ENCODE measurements at places on chromosomes 16 and 17.

GRCh38 chr17:33228548-33228947 lies 64.5 kb downstream of the ASIC2 start:
- no peak for DNase-seq

DNA sequence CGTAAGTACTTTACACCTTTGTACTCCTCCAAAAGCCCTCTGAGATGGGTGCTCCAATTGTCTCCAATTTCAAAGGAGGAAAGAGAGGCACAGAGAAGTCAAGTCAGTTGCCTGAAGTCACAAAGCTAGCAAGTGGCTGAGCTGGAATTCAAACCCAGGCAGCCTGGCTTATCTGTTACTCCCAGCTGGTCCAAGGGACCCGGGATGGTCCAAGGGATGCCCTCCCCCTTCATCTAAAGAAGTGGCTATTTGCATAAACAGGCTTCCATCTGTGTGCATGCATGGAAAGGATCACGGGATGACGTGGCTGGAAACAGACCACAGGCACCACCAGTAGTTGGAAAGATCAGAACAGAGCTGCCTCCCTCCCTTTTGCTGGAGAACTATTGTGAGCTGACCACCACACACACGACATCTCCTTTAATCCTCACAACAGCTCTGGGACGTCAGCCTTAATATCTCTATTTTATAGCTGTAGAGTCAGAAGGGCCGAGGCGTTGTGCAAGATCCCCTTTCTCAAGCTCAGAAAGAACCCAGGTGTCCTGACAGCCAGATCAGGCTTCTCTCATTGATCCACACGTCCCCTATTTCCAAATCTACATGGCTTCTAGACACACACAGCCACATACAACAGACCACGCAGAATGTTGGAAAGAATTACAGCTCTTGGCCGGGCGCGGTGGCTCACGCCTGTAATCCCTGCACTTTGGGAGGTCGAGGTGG lies 10.9 kb upstream of the COL1A1 start:
- DNase-seq: peak; percentile 72

GRCh38 chr16:87945351-87946042 lies 5.7 kb upstream of the BANP start:
- peak; percentile 24 for DNase-seq

DNA sequence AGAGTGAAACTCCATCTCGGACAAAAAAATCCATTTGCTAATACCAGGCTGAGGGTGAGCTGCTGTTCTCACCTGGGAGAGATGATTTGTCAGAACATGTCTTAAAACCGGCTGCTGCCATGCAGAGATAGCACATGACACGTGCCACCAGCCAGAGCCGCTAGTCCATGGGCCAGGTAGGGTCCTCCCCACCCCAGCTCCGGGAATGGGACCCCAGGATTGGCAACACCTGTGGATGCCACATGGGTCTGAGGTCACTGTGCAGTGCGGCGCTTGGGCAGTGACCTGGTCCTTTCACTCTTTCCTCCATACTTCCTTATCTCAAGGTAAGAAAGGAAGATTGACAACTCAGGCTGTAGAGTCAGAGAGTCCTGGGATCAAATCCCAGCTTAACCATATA lies 393.3 kb upstream of the TNRC6C start:
- no peak for DNase-seq

DNA sequence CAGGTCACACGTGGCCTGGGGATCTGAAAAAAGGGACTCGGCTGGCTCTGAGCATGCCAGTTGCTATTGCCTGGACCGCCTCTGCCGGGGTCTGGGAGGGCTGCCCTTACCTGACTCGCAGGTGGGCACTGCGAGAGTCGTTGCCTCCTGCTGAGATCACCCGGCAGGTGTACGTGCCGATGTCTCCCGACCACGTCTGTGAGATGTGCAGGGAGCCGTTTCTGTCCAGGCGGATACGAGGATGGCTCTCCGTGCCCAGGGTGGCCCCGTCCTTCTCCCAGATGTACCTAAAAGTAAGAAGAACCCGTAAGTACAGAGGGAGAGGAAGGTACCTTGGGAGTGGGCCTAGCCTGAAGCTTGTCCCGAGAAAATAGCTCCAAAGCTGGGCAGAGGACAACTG lies 112.0 kb upstream of the CDC42EP4 start:
- DNase-seq: no peak

GRCh38 chr17:4607773-4608187 lies 23.5 kb downstream of the SMTNL2 start:
- DNase-seq: peak; percentile 64

DNA sequence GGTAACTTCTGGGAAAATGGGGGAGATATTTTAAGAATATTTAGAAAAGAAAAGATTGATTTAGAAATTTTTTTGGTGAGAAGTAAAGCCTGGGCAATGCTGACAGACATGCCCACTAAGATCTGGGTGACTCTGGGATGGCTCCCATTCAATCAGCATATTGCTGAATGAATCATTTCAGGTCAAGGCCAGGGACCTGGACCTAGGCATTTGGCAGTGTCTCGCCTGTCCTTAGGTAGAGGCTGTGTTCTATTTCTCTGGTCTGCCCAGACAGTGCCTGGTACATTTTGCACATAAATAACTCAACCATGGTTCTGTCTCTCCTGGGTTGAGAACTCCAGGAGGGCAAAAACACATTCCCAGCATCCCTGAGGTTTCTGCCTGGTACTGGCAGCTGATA lies 39.9 kb downstream of the SMPD3 start:
- no peak for DNase-seq

GRCh38 chr16:89545831-89546574 lies 14.5 kb upstream of the RPL13 start:
- no peak for DNase-seq

DNA sequence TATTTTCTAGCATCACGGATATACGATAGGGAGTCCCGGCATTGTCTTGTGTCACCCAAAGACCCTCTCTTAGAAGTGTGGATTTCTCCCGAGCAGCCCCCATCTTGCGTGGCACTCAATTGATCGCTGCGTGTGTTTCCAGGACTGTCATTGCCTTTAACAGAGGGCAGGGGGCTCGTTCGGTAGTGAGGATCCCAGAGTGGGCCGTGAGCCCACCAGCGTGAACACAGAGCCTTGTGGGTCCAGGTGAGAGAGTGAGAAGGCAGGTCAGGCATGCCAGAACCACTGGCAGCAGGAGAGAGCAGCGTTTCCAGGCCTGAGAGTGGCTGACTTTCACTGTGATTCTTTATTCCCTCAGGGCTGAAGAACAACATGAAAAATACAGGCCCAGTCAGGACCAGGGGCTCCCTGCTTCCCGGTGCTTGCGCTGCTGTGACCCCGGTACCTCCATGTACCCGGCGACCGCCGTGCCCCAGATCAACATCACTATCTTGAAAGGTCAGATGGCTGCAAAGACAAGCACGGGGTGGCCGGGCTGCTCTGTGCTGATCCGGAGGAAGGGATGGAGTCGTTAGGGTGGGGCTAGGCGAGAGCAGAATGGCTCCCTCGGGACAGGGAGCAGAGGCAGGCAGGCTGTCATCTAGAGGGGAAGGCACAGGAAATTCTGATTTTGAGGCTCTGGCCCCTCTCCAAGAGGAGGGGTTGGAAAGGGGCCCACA lies 22.4 kb downstream of the C1QTNF1 start:
- no peak for DNase-seq

DNA sequence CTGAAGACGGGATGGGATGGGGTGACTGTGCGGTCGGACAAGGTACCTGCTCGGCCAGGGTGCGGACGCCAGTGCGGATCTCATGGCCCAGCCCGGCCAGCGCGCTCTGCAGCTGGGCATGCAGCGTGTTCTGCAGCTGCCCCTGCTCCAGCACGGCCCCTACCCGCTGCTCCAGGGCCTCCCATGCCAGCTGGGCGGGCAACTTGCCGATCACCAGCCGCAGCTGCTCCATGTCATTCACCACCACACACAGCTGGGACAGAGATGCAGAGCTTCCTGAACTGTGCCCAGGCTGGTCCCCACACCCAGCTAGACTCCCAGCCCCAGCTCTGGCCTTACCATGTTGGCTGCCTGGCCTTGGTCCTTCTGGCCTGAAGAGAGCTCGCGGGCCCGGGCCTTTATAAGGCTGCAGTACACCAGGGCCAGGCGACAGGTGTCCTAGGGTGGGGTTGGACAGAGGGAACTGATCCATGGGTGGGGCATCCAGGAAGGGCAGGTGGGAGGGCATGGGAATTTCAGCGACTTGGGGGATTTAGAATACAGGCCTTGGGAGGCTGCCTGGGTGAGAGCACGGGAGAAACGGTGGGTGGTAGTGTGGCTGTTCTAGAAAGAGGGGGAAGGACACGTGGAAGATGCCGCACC lies 9.8 kb downstream of the UNC13D start:
- no peak for DNase-seq

DNA sequence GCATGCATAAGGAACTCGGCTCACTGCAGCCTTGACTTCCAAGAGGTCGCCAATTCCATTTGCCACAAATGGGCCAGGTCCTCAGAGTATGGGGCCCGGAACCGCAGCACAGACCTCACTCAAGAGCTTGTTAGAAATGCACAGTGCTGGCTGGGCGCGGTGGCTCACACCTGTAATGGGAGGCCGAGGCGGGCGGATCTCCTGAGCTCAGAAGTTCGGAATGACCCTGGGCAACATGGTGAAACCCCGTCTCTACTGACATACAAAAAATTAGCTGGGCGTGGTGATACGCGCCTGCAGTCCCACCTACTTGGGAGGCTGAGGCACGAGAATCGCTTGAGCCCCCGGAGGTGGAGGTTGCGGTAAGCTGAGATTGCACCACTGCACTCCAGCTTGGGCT lies 19.6 kb upstream of the N4BP1 start:
- no peak for DNase-seq

All from fibroblast of skin of back (primary cell).